Effector memory CD8-positive, alpha-beta T cell (primary cell): ENCODE measurements at places on chromosomes 11 and 22.
A peak's percentile ranks its signal among the peaks of the same experiment; 100 is the strongest.

DNA sequence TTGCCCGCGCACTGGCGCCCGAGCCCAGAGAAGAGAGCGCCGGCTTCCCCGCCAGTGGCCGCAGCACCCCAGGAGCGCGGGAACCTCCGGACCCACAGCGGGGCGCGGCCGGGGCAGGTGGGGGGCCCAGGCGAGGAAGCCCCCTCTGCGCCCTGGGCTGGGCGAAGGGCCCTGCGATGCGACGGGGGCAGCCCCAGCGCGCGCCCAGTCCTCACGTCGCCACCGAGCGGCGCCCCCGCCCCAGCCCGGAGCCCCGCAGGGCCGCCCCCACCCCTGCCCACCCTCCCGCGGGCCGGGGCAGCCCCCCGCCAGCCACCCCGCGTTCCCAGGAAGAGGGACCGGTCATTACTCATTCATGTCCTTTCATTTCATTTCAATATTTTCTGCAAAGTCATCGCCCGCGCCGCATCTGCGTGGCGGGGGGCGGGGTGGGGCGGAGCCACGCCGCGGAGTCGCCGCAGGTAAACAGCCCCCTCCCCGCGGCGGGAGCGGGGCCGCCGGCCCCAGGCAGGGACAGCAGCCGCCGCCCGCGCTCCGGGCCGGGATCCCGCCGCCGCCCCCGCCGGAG lies 673 bp upstream of the PANX2 start:
- peaks cover 45% of the 10 kb centered on the region for H3K27me3 ChIP-seq
- peaks cover 3% of the 10 kb centered on the region for H3K4me1 ChIP-seq
- H3K36me3 ChIP-seq, result no peaks in the 10 kb centered on the region
- no peak overlapping the region for H3K27ac ChIP-seq
- H3K4me3 ChIP-seq, result no peak overlapping the region

GRCh38 chr11:23688835-23689234 lies 808.0 kb upstream of the LUZP2 start:
- DNase-seq, result no peak
- H3K27ac ChIP-seq, result no peak overlapping the region
- H3K4me1 ChIP-seq, result no peaks in the 10 kb centered on the region
- no peak overlapping the region for H3K4me3 ChIP-seq

- no peaks in the 10 kb centered on the region for H3K36me3 ChIP-seq
- H3K27me3 ChIP-seq, result peaks cover 33% of the 10 kb centered on the region
- H3K4me3 ChIP-seq, result no peak overlapping the region
- no peak overlapping the region for H3K27ac ChIP-seq
Measured at GRCh38 chr11:117743121-117743815, 53.7 kb downstream of the DSCAML1 start.

- no peak overlapping the region for H3K27ac ChIP-seq
- no peak for DNase-seq
- no peaks in the 10 kb centered on the region for H3K27me3 ChIP-seq
- no peaks in the 10 kb centered on the region for H3K36me3 ChIP-seq
- no peak overlapping the region for H3K4me3 ChIP-seq
Measured at GRCh38 chr11:69489746-69490365, 8.4 kb downstream of the LINC01488 start.

- H3K27me3 ChIP-seq, result no peaks in the 10 kb centered on the region
- peak overlapping the region; percentile 18 for H3K4me3 ChIP-seq
- peak overlapping the region; percentile 11 for H3K27ac ChIP-seq
- H3K4me1 ChIP-seq, result peaks cover 43% of the 10 kb centered on the region
Measured at GRCh38 chr11:102306048-102306597, 11.2 kb upstream of the BIRC3 start.

DNA sequence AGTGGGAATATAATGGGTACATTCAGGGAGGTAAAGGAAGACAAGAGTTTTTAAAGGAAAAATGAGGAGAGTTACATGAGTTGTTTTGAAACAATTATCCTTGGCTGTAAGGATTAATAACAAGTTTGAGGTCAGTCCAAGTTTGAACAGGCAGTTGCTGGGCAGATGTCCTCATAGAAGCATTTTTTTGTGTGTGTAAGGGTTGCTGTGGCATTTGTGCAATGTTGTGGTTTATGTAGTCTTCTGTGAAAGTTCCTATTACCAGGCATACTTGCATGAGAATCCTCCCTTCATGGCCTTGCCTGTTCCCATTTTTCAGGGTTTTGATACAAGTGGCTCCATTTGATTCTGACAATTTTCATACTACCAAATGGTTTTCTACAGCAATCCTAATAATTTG lies 400.2 kb downstream of the KCNA4 start:
- H3K4me1 ChIP-seq, result no peaks in the 10 kb centered on the region
- no peak overlapping the region for H3K4me3 ChIP-seq
- H3K27ac ChIP-seq, result no peak overlapping the region
- no peak for DNase-seq
- H3K36me3 ChIP-seq, result no peaks in the 10 kb centered on the region

DNA sequence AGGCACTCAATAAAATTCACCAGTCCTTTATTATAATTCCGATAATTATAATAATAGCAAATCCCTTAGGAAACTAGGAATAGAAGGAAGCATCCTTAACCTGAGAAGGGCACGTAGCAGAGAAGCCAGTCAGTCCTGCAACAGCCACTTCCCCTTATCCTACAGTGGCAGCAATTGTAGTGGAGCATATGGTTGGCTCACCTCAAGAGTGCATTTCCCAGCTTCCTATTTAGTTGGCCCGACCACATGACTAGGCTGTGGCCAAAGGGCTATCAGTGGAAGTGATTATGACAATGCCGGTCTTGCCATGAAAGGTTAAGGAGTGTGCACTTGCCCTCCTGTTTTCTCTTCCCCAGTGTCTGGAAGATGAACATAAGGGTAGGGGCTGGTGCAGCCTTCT lies 27.0 kb downstream of the TESMIN start:
- DNase-seq, result no peak
- H3K27ac ChIP-seq, result no peak overlapping the region
- H3K4me3 ChIP-seq, result no peak overlapping the region

GRCh38 chr11:110219006-110219785 lies 77.2 kb downstream of the RDX start:
- no peak overlapping the region for H3K4me3 ChIP-seq
- DNase-seq, result no peak
- no peak overlapping the region for H3K27ac ChIP-seq
- H3K36me3 ChIP-seq, result peaks cover 3% of the 10 kb centered on the region

- H3K4me1 ChIP-seq, result no peaks in the 10 kb centered on the region
- no peak overlapping the region for H3K4me3 ChIP-seq
- DNase-seq, result no peak
- H3K36me3 ChIP-seq, result peaks cover 7% of the 10 kb centered on the region
- H3K27me3 ChIP-seq, result no peaks in the 10 kb centered on the region
Measured at GRCh38 chr22:37979782-37980181, 4.6 kb downstream of the SOX10 start.

- H3K4me3 ChIP-seq, result no peak overlapping the region
- peaks cover 10% of the 10 kb centered on the region for H3K36me3 ChIP-seq
- H3K27me3 ChIP-seq, result no peaks in the 10 kb centered on the region
- no peak for DNase-seq
Measured at GRCh38 chr11:77064648-77065217, 2.0 kb upstream of the CAPN5 start.

DNA sequence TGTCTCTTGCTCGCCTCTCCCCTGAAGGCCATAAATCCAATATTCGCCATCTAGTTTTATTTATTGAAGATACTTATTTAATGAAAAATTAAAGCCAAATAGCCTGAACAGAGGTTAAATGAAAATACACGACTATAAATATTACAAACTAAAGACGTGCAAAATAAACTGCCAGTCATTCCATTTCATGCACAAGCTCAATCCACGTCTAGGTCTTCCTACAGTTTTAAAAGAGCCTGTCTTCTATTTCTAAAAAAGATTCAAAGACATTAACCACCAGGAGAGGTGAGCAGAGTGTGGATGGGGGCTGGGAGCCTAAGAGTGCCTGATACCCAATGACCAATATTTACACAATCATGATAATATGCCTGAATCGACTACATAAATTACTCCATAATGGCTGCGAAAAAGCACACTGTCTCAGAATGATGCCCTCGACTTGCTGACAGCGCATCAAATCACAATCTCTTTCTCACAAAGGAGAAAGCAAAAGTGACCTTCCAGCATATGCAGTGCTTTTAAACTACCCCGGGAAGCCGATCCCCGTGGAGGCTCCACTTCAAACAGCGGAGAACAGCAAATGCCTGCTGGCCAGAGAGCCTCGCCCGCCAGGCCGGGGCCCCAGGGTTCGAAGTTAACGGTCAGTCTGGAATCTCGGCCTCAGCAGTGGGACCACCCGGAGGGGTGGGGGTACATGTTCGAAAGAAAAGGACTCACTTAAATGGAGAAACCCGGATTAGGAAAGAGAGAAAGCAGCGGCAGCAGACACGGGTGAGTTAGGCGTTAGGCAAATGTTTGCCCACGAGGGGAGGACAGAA lies 1.7 kb downstream of the FCHSD2 start:
- peak overlapping the region; percentile 98 for H3K27ac ChIP-seq
- H3K27me3 ChIP-seq, result no peaks in the 10 kb centered on the region
- H3K4me1 ChIP-seq, result peaks cover 32% of the 10 kb centered on the region
- H3K4me3 ChIP-seq, result peak overlapping the region; percentile 96
- peaks cover 32% of the 10 kb centered on the region for H3K36me3 ChIP-seq
- DNase-seq, result no peak

DNA sequence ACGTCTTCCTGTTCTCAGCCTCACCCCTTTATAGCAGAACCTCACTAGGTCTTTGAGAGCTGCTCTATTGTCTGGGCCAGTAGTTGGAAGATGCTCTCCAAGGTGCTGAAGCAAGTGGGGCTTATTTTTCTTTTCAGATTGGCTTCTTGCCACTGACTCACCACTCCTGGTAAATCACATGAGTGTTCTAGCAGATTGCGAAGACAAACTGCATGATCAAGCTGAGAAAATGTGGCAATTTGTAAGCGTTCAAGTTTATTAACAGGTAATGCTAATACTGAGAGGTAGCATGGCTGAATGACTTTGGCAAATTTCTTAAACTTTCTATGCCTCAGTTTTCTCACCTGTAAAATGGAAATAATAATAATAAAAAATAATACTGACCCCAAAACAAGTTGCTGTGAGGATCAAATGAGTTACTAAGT lies 59.2 kb downstream of the CACNG2 start:
- DNase-seq, result peak; percentile 17
- H3K27me3 ChIP-seq, result peaks cover 60% of the 10 kb centered on the region
- no peak overlapping the region for H3K27ac ChIP-seq

DNA sequence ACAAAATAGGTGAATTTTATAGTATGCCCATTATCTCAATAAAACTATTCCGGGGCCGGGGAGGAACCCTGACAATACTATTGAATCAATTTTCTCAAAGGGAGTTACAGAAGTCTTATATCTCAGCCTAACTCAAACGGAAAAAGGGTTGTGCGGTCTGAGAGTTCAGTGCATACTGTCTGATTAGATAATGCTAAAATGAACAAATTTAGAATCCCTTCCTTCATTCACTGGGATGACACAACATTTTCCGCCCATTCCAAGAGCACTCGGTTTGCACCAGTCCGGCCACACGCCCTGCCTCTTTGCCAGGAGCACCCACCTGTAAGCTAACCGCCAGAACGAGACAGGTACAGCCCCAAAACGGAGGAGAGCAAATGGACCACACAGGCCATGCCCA lies 50.0 kb upstream of the NFRKB start:
- no peaks in the 10 kb centered on the region for H3K4me1 ChIP-seq
- H3K4me3 ChIP-seq, result no peak overlapping the region
- H3K27me3 ChIP-seq, result no peaks in the 10 kb centered on the region
- no peak for DNase-seq

- no peaks in the 10 kb centered on the region for H3K36me3 ChIP-seq
- peaks cover 22% of the 10 kb centered on the region for H3K27me3 ChIP-seq
- no peak overlapping the region for H3K4me3 ChIP-seq
- DNase-seq, result no peak
- H3K27ac ChIP-seq, result no peak overlapping the region
- no peaks in the 10 kb centered on the region for H3K4me1 ChIP-seq
Measured at GRCh38 chr11:36023922-36024321, 80.1 kb downstream of the LDLRAD3 start.

GRCh38 chr11:120401506-120401905 lies 65.3 kb downstream of the ARHGEF12 start:
- no peak overlapping the region for H3K4me3 ChIP-seq
- H3K36me3 ChIP-seq, result no peaks in the 10 kb centered on the region
- H3K27ac ChIP-seq, result no peak overlapping the region
- peaks cover 1% of the 10 kb centered on the region for H3K4me1 ChIP-seq
- DNase-seq, result no peak
- no peaks in the 10 kb centered on the region for H3K27me3 ChIP-seq

DNA sequence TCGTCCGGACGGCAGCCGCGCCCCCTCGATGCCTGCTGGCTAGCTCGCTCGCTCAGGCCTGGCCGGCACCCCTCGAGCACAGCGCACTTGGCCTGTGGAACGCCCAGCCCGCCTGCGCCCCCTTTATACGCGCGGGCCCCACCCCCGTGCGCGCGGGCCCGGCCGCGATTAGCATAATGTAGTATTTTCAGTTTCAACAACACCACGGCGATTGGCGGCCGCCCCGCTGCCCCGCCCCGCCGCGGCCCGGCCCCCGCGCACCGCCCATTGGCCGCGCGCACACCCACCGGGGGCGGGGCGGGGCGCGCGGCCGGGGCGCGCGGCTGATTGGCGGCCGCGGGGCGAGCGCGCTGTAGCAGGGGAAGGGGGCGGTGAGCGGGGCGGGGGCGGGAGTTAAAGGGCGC lies at the start of gene CDKN1C:
Gene CDKN1C, minus strand, starts transcription at position 98 of the 404 bp plus-strand sequence. CDS start 319 bp downstream, outside the sequence.
- peak; percentile 78 for DNase-seq
- H3K27ac ChIP-seq, result peak within 1 kb of the TSS; percentile 39
- peaks cover 9% of the 10 kb centered on the region for H3K27me3 ChIP-seq
- peaks cover 13% of the 10 kb centered on the region for H3K36me3 ChIP-seq
- H3K4me1 ChIP-seq, result peaks cover 10% of the 10 kb centered on the region

GRCh38 chr22:39502789-39503409 lies 809 bp downstream of the MIEF1 start:
- no peaks in the 10 kb centered on the region for H3K27me3 ChIP-seq
- peak overlapping the region; percentile 66 for H3K27ac ChIP-seq
- peaks cover 38% of the 10 kb centered on the region for H3K36me3 ChIP-seq
- peaks cover 42% of the 10 kb centered on the region for H3K4me1 ChIP-seq
- H3K4me3 ChIP-seq, result peak overlapping the region; percentile 78

- H3K27me3 ChIP-seq, result peaks cover 12% of the 10 kb centered on the region
- no peak overlapping the region for H3K27ac ChIP-seq
- no peaks in the 10 kb centered on the region for H3K36me3 ChIP-seq
- H3K4me3 ChIP-seq, result no peak overlapping the region
- H3K4me1 ChIP-seq, result no peaks in the 10 kb centered on the region
Measured at GRCh38 chr11:125872138-125872491, 15.4 kb upstream of the HYLS1 start.

- H3K27ac ChIP-seq, result no peak overlapping the region
- no peak overlapping the region for H3K4me3 ChIP-seq
- H3K4me1 ChIP-seq, result no peaks in the 10 kb centered on the region
Measured at GRCh38 chr11:28819741-28820140, 711.6 kb downstream of the METTL15 start.

DNA sequence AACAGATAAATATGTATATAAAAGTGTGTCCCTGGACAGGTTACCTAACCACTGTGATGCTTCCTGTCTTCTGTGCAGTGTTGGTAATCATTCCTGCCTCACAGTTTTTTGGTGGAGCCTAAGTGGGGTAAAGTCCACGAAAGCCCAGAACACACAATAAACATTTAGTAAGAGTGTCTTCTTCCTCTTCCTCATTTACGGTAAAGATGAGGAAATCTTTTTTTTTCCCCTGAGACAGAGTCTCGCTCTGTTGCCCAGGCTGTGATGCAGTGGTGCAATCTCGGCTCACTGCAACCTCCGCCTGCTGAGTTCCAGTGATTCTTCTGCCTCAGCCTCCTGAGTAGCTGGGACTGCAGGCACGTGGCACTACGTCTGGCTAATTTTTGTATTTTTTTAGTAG lies 117.1 kb downstream of the LDLRAD3 start:
- H3K4me3 ChIP-seq, result no peak overlapping the region
- H3K36me3 ChIP-seq, result no peaks in the 10 kb centered on the region
- H3K27me3 ChIP-seq, result peaks cover 14% of the 10 kb centered on the region
- no peak for DNase-seq
- H3K27ac ChIP-seq, result no peak overlapping the region
